Stimulated activated CD4-positive, alpha-beta T cell treated with anti-CD3 and anti-CD28 coated beads, Interleukin-4, amount 100 ng/mL, for 24 hours (primary cell): ENCODE measurements at places on chromosomes 13 and 19.

- DNase-seq, result no peak
Measured at GRCh38 chr13:91247768-91248167, 99.7 kb upstream of the MIR17HG start.

- no peak for DNase-seq
Measured at GRCh38 chr13:91773591-91774227, 375.3 kb downstream of the GPC5 start.

- no peak for DNase-seq
Measured at GRCh38 chr13:52405767-52406494, at the start of gene THSD1. TSS of gene THSD1 (minus strand) at chr13:52406172. CDS start at chr13:52402600, 3,572 bp downstream.

DNA sequence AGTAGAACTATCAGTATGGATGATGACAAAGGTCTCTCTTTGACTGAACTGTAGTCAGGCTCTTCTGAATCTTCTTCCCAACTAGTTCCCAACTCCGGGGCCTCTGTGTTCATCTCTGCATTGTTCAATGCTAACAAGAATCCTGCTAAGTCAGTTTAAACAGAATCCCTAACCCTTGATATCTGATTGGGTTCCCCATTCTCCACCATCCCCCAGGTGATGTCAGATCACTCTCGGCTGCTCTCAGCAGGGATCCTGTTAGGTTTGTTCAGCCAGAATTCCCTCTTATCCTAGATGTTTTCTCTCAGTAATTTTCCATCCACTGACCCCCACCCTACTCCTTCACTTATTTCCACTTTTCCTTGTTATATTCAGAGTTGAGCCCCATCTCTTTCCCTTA is 223.6 kb downstream of the RGCC start:
- no peak for DNase-seq

DNA sequence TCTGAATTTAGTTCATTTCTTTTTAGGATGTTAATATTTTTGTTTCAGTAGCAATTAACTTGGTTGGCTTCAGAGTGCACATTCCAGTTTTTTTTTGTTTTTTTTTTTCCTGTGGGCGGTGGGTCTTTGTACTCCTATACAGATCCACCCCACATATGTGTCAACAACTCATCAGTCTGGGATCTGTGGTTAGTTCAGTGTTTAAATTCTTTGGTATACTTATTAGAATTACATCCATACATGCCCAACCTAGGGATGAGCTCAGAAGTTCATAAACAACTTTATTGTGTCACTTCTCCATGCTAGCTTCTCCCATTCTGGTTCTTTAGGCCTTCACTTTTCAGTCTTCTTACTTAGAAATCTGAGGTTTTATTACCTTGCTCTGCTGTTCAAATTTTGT is 50.9 kb downstream of the PCCA start:
- no peak for DNase-seq

DNA sequence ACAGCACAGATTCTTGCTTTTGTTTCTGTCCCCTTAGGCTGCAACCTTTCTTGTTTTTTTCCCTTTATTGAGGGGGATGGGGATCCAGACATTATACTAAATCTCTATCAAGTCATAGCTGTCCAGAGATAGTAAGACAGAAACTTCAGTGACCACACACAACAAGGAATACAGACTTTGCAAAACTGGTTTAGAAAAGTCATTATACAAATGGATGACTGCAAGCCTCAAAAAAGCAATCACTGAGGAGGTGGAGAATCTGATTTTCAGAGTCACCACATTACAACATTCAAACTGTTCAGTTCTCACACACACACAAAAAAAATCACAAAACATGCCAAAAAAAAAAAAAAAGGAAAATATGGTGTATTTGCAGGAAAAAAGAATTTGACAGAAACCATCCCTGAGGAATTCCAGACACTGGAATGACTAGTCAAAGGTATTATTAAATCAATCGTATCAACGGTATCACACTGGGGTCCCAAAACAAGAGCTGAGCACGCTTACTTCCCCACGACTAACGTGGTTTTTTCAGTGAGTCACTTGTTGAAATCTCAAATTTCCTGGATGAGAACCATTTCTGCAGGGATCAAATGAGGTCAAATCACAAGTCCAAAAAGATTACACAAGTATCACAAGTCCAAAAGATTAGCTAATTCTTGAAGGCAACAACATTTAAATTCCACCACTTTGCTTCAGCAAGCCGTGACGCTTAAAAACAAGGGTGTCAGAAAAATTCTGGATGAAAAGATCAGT is 41.2 kb downstream of the USP12 start:
- no peak for DNase-seq

GRCh38 chr13:46355088-46355468 is 32.0 kb downstream of the RUBCNL start:
- no peak for DNase-seq

- no peak for DNase-seq
Measured at GRCh38 chr13:79812070-79812850, 331.3 kb downstream of the NDFIP2 start.

GRCh38 chr19:15283141-15283883 is 49.0 kb downstream of the BRD4 start:
- DNase-seq, result peak; percentile 54

DNA sequence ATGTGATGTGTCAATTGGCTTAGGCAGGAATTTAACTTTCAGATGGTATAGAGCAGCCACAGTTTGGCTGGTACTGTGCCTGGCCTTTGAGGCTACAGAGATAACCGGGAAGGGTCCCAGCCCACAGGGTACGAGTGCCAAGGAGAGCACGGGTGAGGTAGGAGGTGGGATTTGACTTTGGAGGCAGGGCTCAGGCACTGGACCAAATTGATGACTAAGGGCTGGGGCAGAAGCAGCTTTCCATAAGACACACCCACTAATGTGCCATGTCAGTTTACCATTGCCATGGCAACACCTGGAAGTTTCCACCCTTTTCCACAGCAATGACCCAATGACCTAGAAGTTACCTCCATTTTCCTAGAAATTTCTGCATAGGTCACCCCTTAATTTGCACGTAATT is 466.2 kb downstream of the TSHZ3 start:
- DNase-seq, result no peak

GRCh38 chr13:35914662-35915061 is 216.5 kb downstream of the DCLK1 start:
- no peak for DNase-seq

DNA sequence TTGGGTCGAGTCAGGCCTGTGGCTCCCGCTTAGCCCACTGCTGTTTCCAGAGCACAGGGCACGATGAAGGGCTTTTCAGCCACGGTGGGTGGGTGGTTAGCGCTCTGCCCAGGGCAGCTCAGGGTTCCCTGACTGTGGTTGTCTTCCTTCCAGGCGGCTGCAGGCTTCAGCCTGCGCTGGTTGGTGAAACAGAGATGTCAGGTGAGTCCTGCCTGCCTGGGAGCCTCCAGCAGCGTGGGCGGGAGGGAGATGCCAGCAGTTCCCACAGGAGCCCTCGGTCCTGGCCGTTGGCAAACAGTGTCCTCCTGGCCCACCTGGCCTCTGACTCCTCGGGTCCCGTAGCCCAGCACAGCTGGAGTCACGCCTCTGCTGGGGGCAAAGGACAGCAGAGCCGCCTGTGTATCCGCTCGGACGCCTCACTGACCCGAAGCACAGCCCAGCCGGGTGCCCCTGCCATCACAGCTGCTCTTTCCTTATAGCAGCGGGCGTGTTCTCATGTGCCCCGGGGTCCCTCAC is 9.7 kb downstream of the ADAT3 start:
- no peak for DNase-seq

DNA sequence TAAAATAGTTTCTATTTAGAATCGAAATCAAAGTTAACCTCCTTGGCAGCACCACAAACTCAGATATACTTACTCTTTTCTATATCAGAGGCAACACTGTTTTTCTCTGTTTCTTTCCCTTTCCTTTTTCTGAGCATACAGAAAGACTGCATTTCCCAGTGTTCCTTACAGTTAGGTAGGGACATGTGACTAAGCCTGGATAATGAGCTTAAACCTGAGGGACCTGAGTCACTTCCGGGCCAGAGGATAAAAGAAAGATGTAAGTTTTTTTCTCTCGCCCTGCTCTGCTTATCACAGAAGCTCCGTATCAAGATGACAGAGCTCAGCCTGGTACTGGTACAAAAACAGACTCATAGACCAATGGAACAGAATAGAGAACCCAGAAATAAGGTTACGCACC is 531.9 kb downstream of the KLF12 start:
- no peak for DNase-seq

GRCh38 chr13:114148521-114148855 is 16.1 kb upstream of the RASA3 start:
- peak; percentile 80 for DNase-seq

DNA sequence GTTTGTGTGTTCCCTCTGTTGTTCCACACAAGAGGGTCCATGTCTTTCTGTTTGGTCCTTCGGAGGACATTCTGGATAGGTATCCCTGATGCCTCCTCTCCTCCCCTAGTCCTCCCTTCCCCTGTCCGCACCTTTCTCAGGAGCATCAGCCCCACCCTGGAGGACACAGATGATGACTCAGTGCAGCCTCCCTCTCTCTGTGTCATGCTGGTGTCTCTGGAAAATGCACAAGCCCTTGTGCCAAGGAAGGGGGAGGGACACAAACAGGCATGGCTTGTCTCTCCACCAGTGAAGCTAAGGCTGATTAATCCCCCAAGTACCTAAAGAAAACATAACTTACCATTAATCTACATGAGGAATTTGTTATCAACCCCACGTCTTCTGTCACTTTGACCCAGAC is 16.2 kb upstream of the TNFRSF19 start:
- DNase-seq, result no peak

DNA sequence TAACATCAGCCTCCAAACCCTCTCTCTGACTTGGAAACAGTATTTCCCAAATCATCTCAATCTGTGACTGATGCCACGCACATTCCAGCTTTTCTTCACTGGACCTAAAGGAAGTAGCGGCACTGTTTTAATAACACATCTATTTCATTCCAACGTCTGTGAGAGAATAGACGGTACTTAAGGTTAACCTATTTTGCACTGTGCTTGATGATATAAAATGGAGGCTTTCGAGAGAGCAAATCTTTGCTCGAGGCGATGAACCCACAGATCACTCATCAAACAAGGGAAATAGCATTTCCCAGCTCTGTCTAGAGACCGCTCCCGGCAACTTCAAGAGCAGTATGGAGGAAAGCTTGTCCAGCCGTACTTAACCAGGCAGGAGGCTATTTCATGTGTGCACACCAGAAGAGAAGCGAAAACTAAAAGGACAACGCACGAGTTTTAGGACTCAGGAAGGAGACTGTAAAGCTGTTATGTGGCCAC is 2.9 kb downstream of the UBL3 start:
- DNase-seq, result no peak

GRCh38 chr13:29499506-29500165 is 95.9 kb downstream of the SLC7A1 start:
- no peak for DNase-seq

- DNase-seq, result no peak
Measured at GRCh38 chr13:113825841-113826240, 38.0 kb downstream of the GAS6 start.

GRCh38 chr19:8640402-8641004 is 10.1 kb downstream of the NFILZ start:
- DNase-seq, result no peak
